ENCODE measurements at places on chromosomes 3 and 15. TPM values are rescaled to one million over a fixed set of nuclear protein-coding genes. Genes with fewer than 3 reads are reported as not detected.

DNA sequence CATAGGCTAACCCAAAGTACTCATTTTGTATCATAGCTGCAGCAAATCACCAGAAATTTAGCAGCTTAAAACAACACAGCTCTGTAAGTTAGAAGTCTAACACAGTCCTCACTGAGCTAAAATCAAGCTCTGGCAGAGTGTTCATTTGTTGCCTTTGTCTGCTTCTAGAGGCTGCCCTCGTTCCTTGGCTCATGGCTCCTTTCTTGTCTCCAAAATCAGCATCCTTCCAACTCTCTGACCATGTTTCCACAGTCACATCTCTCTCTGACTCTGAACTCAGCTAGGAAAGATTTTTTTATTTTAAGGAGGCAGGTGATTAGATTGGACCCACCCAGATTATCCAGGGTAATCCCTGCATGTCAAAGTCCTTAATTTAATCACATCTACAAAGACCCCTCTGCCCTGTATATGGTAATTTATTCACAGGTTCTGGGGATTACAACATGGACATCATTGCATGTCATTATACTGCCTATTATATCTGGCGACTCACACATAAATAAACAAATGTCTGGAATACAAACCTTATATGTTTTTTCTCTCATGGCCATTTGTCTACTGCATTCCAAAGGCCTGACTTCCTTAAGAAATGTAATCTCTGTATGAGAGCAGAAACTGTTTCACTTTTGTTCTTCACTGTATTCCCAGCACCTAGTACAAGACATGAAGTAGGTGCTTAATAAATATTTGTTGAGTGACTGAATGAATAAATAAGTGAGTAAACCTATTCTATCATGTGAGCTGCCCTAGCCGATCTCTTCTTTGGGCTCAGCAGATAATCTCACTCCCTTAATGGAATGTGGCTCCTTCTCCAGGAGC lies 15.1 kb upstream of the UACA start:
- no peak for DNase-seq

Gene ACSBG1
- total RNA-seq, result 0.32 TPM

DNA sequence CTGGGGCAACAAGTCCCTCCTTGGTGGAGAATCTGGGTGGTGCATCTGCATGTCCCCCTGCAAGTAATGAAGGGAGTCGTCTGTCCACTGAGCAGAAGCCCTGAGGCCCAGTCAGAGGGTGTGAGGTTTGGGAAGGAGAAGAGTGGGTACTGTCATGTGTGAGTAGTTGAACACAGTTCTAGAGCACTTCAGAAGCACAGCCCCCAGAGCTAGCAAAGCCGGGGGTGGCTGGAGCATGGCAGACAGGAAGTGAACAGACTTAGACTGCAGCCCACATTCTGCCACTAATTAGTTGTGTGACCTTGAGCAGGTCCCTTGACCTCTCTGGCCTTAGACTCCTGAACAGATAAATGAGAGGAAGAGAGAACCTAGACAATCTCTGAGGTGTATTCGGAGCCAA lies 207.6 kb downstream of the UACA start:
- DNase-seq, result no peak

GRCh38 chr3:175648899-175649298 lies 789.8 kb downstream of the NAALADL2 start:
- DNase-seq, result no peak

- DNase-seq, result no peak
Observed at GRCh38 chr15:66734961-66735908, 33.2 kb downstream of the SMAD6 start.

DNA sequence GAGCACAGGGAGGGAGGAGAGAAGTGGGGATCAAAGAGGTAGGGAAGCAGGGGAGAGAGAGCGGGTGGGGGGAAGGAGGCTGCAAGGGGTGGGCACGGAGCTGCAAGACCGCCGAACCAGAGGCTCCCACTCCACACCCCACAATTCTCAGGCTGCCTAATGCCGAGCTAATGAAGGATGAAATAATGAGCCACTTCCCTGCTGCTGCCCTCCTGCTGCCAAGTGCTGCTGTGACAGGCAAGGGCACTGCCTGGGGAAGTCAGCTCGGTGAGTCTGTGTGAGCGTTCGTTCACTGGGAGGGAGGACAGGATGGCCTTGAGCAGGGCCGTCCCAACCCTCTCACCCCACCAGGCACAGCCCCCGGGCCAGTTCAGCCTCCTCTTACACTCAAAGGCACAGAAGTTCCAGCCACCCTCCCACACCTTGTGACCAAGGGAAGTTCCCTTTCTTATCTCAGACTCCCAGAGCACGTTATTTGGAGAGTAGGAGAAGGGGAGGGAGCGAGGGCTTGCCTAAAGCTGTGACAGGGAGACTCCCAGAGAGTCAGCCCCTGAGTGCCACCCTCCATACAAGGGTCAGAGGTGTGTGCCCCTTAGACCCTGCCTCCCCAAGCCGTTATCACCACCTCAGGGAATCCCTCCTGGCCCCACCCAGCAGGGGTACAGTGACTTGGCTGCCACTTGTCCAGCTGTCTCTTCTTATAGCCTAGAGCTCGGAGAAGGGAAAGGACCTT lies 12.4 kb downstream of the GLYCTK start:
- no peak for DNase-seq

DNA sequence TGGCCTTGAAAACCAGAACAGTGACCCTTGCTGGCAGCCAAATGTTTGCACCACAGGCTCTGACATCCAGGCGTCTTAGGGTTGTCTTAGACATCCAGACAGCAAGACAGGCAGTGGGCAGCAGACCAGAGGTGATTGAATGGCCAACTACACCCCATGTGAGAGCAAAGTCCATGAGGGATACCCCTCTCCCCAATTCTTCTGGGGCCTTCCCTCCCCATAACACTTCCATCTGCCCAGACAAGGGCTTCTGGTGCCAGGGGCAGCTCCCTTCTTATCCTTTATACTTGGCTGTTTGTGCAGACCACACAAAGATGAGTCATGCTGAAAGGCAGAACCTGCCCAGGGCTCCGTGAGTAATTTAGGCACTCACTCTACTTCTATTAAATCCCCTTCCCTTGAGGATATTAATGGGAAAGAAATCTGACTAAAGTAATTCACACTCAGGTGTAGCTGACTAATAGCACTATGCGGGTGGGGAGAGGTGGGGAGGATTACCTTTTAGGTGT lies 257.9 kb downstream of the UACA start:
- peak; percentile 43 for DNase-seq

DNA sequence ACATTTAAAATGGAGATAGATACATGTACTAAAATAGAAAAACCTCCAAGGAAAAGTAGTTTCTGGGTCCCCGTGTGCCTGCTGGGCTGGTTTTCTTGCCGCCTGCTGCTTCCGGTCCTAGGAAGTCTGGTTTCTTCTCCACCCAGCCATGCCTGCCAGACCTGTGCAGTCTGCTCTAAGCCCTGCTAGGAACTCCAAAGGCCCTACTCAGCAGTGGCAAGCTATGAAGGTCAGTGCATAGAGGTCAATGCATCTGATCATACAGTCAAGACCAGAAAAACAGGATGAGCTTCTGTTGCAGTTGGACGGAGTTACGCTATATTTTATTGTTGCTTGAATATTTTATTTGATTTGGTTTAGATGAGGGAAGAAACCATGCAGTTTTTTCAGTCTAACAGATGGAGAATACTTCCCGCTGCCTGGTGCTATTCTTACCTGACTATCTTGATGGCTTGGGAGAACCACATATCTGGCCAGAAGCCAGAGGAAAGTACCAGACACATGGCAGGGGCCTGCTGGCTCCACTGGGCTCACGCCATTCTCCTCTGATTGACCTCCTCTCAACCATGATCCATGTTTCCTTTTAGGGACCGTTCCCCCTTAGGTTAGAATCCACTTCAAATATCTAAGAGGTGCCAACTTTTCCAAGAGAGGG lies 226.8 kb upstream of the ST8SIA2 start:
- no peak for DNase-seq

Gene BUB1B
- total RNA-seq, result 86.5 TPM

GRCh38 chr3:7194071-7194835 lies 333.3 kb downstream of the GRM7 start:
- no peak for DNase-seq

Gene PHLDB2
- total RNA-seq, result 2.5 TPM

Gene FRG2C
- not detected for total RNA-seq

DNA sequence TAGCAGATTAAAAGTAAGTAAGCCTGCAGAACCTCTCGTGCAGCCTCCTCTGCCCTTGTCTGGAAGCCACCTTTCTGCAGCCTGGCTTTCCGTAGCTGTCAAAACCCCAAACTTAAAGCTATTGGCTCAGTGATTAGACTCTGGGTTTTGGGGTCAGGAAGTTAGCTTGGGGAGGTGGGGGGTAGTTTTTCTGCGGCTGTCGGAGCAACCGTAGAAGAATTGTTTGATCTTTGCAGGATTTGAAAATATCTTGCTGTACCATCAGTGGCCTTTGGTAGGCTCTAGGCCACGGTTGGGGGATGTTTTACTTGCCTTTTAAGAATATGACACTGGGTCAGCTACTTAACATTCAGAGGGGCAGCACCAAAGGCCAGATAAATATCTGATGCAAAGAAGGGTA lies 88.4 kb upstream of the RASGRP1 start:
- peak; percentile 73 for DNase-seq

Gene AMIGO3
- 0.19 TPM for total RNA-seq

Gene ADAM10
- total RNA-seq, result 108 TPM

DNA sequence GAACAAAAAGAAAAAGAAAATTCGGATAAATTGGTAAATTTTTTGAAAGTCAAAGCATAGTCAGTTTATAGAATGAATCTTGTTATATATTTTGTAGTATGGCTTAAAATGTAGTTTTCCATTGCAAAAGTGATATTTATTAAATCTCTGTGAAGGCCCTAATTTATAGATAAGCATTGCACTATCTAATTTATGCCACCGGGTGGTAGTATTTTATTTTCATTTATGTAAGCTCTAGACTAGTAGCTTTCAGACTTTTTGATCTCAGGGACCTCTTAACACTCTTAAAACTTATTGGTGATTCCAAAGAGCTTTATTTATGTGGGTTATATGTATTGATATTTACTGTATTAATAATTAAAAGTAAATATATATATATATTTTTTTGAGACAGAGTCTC lies 133.9 kb upstream of the LRRFIP2 start:
- DNase-seq, result no peak

GRCh38 chr3:10315771-10316344 lies 5.1 kb downstream of the SEC13 start:
- DNase-seq, result no peak

DNA sequence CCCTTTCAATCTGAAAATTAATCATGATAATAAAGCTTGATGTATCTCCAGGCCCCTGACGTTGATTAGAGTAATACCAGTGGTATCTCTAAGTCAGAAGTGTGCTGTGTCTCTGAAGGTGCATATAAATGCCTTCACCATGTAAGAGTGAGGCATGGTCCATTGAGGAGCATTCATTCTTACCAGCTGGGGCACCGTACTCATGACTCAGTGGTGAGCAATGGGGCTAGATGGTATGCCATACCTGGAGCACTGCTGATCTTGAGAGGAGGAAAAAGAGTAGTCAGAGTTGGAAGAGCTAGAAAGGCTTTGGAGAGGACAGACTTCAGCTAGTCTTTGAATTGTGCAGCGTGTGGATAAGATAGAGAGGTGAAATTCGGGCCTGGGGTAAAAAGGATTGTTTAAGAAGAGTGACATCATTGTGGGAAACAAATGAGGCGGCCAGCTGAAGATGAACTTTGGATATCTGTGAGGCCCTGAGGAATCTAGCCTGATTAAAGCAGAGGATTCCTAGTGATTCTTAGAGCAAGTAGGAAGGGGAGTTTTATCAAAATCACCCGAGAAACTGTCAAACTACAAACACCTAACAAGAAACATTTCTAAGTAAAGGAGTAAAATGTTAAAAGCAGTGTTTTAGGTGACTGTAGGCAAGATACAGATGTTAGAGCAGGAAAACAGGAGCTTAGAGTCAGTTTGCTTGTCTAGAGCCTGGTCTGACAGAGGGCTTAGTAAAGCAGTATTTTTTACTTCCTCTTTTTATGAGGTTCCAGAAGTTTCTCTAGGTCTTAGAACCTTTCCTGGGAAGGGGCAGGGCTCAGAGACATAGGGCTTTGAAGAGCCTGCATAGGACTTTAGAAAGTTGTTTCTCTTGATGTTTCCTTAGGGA lies 13.6 kb downstream of the TMOD3 start:
- no peak for DNase-seq

Gene MYO5C
- 1.6 TPM for total RNA-seq

Data from activated T-cell treated with anti-CD3 and anti-CD28 coated beads, Interleukin-2, amount 50 U/mL, for 72 hours (primary cell).